ENCODE measurements at places on chromosomes 3 and 15.

DNA sequence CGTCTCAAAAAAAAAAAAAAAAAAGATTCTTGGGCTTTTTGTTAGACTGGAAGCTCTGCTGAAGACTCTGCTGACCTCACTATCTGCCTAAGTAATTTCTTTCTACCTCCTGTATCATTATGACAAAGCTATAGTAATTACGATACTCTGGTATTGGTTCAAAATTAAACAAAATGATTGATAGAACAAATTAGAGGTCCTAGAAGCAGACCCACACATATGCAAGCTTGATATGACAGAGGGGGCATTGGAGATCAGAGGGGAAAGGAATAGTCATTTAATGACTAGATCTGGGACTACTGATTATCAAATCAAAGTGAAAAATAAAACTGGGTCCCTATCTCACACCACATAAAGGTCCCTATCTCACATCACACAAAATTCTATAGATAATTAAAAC lies 21.9 kb upstream of the AP3B2 start:
- DNase-seq: no peak

DNA sequence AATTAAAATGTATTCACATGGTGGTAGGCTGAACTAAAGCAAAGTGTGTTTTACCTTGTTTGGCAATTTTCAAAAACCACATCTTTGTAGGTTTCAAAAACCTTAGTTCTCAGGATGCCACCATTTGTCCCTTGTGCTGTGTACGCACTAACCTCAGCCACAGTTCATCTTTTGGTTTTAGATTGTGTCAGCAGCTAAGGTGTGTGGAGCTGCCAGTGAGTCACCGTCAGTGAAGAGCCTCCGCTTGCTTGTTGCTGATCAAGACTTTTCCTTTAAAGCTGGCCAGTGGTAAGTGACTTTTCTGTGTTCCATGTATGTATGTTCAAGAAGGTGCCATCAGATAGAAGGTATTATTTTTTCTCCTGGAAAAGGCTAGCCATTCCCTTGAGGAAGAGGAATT lies 21.1 kb downstream of the OXNAD1 start:
- DNase-seq: no peak

DNA sequence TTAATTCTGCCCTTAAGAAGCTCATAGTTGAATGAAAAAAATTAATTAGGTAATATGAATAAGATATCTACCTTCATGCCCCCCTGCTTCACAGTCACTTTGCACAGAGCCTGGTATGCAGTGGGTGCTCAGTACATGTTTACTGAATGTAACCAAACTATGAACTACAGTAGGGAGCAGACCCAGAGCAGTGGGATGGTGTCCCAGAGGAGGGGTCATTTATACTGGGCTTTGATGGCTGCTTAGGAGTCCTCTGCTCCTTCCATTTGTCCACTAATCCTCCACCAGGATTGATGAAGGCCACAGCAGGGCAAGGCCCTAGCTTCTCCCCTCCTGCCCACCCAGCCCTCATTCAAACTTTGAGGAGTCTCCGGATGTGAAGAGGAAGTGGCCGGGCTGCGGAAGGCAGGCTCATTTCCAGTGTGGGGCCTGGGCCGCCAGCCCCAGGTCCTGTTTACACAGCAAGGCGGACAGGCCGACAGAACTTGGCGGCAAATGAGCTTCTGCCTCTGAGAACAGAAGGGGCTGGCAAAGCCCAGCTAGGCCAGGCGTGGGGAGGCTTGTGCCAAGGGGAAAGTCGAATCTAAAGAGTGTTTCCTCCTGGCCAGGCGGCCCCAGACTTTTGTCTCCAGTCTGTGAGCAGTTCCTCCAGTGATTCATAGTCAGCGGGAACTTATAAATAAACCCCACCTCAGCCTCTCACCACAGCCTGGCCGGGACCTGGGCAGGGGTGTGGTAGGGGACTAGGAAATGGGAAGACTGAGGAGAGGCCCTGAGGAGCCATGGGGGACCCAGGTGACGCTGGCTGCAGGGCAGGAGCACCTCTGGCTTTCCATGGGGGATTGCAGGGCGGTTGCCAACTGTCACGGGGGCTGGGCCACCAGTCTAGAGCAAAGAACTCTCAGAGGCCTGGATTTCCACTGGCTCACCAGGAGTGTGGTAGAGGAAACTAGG lies 51.6 kb upstream of the LCTL start:
- peak; percentile 46 for DNase-seq

- DNase-seq: no peak
These were observed at the start of gene GPR27 for GRCh38 chr3:71753701-71754609. GPR27 (plus strand) TSS chr3:71753855; CDS start chr3:71754050, 195 bp downstream.

DNA sequence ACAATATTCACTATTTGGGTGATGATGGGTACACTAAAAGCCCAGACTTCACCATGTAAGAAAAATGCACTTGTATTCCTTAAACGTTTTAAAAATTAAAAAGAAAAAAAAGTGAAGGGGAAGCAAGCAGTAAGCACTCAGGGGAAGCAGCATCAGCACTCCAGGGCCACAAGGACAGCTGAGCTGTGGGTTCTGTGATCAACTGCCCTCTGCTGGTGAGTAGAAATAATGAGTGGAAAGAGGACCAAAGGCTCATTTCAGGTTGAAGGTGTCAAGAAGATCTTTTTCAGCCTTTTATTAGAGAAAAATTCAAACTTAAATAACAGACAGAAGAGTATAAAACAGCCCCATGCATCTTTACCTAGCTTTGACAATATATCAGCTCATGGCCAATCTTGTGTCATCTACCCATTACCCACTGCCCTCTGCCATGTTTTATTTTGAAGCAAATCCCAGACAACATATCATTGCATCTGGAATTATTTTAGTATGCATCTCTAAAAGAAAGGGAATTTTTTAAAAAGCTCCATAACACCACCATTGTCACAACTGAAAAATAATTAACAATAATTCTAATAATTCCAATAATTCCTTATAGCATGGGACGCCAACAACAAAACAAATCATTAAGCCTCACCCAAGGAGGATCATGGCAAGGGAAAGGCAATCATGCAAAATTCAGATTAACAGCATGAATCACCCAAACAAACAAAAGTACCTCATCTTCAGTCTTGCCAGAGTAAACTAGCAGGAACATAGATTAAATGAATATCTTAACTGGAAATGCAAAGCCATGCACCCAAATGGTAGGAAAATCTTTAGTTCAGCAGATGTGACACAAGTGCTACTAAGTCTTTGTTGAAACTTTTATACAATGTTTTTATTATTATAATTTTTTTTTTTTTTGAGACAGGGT lies 42.5 kb downstream of the TAMM41 start:
- no peak for DNase-seq

GRCh38 chr15:90407871-90408317 lies 19.9 kb downstream of the IQGAP1 start:
- no peak for DNase-seq

DNA sequence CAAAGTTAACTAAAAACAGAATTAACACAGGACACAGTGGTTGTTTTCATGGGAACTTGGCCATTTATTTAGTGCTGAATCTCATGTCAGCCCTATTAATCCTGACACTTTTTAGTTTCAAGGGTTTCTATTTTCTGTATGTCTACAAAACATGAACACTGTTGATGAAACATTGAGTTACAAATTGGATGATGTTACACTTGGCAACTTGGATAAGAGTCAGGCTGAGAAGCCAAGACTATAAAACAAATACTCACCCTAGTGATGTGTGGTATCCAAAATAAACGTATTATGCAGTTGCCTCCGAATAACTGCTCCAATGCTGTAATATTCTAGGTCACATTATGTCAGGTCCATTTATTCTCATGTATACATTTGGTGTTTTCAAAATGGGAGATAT lies 349.6 kb downstream of the ZIC1 start:
- no peak for DNase-seq

DNA sequence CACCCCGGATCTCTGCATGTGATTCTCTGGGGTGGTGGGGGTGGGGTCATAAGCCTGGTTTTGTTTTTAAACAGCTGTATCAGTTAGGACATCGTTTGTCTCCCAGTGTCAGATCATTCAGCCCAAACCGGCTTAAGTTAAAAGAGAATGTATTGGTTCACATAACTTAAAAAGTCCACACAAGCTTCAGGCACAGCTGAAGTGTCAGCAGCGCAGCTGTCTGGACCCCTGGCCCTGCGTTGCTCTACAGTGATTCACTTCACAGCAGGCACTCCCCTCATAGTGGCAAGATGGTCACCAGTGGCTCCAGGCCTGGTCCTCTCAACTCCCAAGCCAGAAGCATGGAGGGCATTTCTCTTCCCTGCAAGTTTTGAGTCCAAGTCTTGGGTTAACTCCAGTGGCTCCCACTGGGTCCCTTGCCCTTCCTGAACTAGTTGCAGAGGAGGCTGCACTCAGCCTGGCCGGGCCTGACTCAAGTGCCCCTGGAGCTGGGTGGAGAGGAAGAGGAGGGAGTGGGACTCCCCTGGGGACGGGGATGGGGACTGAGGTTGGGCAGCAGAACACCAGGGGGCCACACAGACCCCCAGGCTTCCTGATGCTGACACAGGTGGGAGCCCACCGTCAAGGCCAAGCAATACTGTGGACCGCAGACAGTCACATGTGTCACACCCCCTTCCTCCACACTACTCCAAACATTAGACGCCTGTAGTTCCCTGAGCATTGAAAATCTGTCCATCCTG lies 28.9 kb upstream of the GP9 start:
- no peak for DNase-seq

DNA sequence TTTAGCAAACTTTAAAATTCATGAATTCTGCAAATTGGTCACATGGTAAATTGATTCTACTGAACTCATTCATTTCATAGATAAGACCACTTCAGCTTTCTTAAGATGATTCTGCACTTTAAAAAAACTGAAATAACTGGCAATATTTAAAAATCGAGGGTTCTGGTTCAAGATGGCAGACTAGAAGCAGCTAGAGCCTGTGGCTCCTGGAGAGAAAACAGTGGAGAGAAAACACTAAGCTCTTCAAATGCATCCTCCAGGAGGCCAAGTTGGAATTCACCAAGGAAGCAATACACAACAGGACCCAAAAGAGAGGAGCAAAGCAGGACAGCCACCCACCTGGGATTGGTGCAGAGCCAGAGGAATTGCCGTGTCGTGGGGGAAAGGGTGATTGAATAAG lies 132.1 kb downstream of the SPATA16 start:
- DNase-seq: no peak

DNA sequence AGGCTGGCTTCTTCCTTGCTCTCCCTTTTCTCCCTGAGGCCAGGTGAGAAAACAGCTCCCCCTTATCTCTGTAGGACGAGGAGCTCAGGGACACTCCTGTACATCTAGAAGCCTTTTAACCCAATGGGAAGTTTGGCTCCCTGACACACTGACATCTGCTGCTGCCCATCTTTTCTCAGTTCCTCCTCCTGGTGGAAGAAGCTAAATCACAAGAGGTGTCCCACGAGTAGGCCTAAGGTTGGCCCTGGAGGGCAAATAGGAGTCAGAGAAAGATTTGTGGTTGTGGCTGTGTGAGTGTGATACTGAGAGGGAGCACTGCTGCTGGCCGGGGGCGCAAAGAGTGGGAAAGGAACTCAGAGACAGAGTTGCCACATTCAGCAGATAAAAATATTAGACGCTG lies 49.5 kb downstream of the ARHGAP31 start:
- DNase-seq: no peak

DNA sequence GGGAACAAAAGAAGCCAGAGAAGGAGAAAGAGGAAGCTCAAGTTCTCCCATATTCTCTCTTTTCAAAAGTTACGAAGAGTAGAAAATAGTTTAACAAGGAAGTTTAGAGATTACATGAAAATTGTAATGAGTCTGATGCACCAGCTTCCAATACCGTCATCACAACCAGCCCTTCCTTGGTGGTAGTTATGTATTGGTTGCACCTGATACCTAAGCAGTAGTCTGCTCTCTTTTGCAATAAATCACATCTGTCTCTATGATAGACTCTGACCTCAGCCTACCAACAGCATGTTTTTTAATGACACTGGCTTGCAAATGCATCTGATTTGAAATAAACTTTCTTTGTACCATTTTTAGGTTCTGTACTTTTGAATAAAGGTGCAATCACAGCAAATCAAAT lies 575.8 kb downstream of the FHIT start:
- no peak for DNase-seq

DNA sequence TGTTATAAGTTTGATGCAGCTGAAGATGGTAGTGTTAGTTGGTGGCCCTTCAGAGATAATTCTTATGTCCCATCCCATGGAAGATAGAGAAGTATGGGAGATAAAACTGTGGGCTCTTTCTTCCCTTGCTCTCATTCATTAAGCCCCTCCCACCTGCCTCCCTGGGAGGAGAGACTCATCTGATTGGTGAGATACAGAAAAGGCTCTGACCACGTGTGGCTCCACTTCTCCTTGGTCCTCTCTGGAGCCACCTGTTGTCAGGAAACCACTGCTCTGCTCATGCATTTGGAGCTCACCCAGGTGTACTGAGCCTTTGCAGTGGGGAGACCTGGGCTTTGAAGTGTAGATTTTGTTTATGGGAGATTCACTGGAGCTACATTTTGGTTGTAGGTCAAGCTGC lies 293.2 kb upstream of the RASGRP1 start:
- DNase-seq: no peak

GRCh38 chr3:147397875-147398812 lies 8.2 kb downstream of the ZIC4 start:
- no peak for DNase-seq

DNA sequence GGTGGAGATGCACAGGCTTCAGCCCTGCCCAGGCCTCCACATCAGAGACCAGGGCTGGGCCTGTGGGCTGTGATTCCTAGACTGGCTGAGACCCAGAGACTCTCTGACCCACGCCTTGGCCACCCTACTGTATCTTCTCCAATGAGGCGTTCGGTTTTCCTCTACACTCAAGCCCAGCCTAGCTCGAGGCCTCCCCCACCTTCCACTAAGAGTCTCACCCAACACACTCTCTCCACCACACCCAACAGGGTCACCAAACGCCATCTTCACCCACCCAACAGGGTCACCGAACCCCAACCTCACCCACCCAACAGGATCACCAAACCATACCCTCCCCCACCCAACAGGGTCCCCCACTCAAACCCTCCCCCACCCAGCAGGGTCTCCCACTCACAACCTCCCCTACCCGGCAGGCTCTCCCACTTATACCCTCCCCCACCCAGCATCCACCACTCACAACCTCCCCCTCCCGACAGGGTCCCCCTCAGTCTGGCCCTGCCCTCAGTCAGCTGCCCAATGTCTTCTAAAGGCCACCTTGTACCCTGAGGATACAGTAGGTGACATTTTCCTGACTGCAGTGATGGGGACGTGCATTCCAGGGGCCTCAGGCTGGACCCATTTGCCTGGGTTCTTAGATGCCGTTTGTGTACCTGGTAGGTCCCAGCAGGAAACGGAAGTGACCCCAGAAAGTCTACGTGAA lies 20.4 kb downstream of the CFAP100 start:
- no peak for DNase-seq

Measured in breast epithelium (tissue), 4 donors.